ENCODE measurements at places on chromosomes 5 and 9. TPM values are rescaled to one million over a fixed set of nuclear protein-coding genes. Genes with fewer than 3 reads are reported as not detected.

PRLR gene
- total RNA-seq, result 0.78 TPM

GRCh38 chr5:22908129-22908528 lies 55.0 kb upstream of the CDH12 start:
- DNase-seq, result no peak

GRCh38 chr9:34419716-34420504 lies 38.5 kb downstream of the FAM219A start:
- no peak for DNase-seq

RUSC2 gene
- total RNA-seq, result 91.2 TPM

DNA sequence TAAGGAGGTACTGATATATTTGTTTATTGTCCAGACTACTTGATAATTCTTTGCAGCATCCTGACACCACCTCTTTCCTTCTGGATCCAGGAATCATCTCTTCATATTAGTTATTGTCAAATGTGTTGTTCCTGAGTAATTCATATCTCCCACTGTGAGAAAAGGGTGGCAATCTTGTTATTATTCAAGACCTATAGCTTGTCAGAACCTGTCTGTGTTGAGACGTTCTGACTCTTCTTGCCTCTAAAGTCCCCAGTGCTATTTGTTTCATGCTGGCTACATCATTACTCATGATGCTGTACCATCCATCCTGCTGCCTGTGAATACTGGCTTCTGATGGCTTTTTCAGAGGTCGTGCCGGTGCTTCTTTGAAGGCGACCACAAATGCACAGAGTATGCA lies 68.7 kb upstream of the TAF11L2 start:
- no peak for DNase-seq

DNA sequence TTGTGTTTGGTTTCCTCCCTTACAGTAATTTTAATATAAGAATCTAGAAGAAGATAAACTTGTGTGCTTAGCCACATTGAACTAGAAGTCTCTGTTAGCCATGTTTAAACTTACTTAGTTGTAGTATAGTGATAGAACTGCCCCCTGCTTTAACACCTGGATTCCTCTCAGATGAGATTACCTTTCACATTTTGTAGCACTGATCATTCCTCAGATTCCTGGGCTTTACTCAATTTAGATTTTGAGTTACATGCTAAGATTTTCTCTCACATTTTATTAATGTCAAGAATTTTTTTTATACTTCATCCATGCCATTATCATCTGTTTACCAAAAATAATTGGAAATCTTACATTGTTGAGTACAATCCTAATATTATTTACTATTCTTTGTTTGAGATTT lies 70.5 kb downstream of the GPBP1 start:
- DNase-seq, result no peak

All from esophagus muscularis mucosa (tissue), 4 donors.